ELF-1 (cell line): ENCODE measurements at places on chromosomes 16 and 17.

- no peak for DNase-seq
Observed at GRCh38 chr16:58264007-58264406, 30.8 kb downstream of the PRSS54 start.

- DNase-seq: no peak
Observed at GRCh38 chr16:3085868-3086595, 13.1 kb downstream of the ZSCAN10 start.

DNA sequence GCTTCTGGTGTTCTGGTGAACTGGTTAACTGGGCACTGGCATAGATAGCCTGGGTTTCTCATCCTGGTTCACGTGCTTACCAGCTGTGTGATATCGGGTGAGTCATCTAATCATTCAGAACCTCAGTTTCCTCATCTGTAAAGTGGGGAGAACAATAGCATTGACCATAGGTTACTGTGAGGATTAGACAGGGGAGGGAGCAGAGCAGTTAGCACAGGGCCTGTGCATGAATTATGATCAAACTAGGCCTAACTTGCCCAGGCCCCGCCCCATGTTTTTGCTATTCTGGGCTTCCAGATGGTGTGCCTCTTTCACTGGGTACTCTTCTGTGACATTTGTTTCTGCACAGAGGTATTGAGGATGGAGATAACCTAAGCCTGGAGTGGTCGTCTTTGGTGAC lies 4.6 kb upstream of the KLHL36 start:
- DNase-seq: no peak

GRCh38 chr16:71771571-71771970 lies 37.1 kb downstream of the AP1G1 start:
- no peak for DNase-seq

GRCh38 chr17:13491916-13492736 lies 109.6 kb downstream of the HS3ST3A1 start:
- no peak for DNase-seq

- no peak for DNase-seq
Observed at GRCh38 chr17:58204796-58205195, 12.3 kb downstream of the EPX start.

DNA sequence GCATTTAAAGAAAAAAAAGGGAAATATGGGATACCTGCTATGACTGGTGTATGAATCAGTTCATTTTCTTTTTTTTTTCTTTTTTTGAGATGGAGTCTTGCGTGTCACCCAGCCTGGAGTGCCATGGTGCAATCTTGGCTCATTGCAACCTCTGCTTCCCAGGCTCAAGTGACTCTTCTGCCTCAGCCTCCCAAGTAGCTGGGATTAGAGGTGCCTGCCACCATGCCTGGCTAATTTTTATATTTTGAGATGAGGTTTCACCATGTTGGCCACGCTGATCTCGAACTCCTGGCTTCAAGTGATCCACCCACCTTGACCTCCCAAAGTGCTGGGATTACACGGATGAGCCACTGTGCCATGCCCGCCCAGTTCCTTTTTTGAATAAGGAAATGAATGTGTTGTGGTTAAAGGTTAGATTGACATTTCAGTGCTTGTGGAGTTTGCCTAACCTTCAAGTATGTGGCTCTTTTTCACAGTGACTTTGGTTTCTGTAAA lies 7.7 kb downstream of the HAPSTR1 start:
- no peak for DNase-seq

- DNase-seq: peak; percentile 35
Observed at GRCh38 chr17:45022288-45022648, 29.2 kb downstream of the DCAKD start.

GRCh38 chr16:1481906-1482835 lies 6.6 kb downstream of the PTX4 start:
- no peak for DNase-seq

GRCh38 chr17:1493291-1493980 lies 950 bp upstream of the MYO1C start:
- no peak for DNase-seq

DNA sequence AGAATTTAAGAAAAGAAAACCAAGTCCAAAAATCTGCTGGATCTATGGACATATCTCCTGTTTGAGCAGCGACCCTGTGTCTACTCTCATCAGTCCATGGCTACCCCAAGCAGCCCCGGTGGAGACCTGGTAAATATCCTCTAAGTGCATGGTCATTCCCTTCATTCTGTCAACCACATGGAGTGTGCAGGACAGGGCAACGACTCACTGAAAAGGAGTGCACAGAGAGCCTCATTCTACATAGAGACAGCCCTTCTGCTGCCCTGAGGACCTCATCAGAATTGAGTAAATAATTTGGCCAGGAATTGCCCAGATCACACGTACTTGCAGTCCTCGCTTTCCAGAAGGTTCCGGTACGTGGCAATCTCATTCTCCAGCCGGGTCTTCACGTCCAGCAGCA lies 3.0 kb downstream of the KRT38 start:
- no peak for DNase-seq

GRCh38 chr16:74758801-74759200 lies 15.8 kb downstream of the FA2H start:
- DNase-seq: no peak

DNA sequence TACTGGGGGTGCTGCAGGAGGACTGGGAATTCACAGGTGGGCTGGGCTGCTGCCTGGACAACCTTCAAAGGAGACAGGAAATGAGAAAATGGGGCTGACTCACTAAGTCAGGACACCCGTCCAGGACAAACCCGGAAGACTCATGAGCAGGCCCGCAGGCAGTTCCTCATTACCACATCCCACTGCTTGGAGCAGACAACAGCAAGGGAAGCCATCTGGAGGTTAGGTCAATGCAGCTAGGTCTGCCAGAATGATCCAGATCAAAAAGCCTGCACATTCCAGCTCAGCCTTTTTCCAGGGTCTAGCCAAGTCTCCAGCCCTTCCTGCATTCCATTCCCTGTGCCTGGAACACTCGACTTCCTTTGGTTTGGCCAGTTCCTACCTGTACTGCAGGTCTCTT lies 536.5 kb upstream of the CDH11 start:
- peak; percentile 89 for DNase-seq

- DNase-seq: no peak
Observed at GRCh38 chr16:27239026-27239425, 29.5 kb downstream of the NSMCE1 start.

GRCh38 chr17:56594320-56595107 lies 1.0 kb downstream of the NOG start:
- DNase-seq: peak; percentile 69

DNA sequence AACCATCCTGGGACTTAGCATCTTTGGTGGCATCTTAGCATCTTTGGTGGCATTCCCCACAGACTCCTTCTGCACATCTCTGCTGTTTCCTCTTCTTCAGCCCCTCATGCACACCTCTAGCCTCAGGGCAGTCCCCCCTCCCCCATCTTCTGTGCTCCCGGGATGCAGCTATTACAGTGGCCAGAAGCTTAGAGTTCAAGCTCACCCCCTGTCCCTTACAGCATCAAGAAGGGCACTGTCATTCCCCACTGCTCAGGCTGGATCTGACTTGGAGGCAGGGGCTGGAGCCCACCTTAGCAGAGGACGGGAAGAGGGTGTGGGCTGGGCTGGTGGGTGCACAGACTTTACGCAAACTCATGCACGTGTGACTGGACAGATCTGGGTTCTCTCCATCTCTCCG lies 650 bp downstream of the EPN3 start:
- DNase-seq: no peak

DNA sequence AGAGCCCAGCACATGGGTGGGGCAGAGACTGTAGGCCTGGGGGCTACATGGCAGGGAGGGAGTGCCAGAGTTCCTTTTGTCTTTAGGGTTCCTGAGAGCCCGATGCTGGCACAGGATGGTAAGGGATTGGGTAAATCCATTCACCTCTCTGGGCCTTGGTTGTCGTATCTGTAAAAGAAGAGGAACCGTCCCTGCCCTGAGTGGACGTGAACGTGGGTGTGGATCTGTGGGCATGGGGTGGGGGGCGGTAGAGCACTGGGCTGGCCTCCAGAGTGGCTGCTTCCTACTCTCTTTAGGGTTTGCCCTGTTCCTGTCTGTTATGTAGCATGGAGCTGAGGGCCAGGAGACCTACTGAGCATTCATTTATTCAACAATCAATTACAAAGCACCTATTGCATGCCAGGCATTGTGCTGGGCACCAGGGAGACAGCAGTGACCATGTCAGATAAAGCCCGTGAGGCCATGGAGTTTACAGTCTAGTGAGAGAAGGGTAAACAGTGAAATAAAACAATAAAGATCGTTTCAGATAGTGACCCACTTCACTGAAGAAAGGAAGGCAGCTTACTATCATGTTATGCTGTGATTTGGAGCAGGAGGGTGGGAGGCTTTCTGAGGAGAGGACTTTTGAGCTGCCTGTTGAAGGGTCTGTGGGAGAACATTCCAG lies 13.1 kb upstream of the TCAP start:
- DNase-seq: no peak

- DNase-seq: no peak
Observed at GRCh38 chr17:15168379-15168778, 96.7 kb downstream of the PMP22 start.

- DNase-seq: peak; percentile 79
Observed at GRCh38 chr16:28981517-28981916, 3.3 kb upstream of the LAT start.

- DNase-seq: peak; percentile 3
Observed at GRCh38 chr16:6837722-6838121, 494.9 kb upstream of the RBFOX1 start.

- no peak for DNase-seq
Observed at GRCh38 chr17:82868715-82869131, 28.9 kb upstream of the ZNF750 start.

DNA sequence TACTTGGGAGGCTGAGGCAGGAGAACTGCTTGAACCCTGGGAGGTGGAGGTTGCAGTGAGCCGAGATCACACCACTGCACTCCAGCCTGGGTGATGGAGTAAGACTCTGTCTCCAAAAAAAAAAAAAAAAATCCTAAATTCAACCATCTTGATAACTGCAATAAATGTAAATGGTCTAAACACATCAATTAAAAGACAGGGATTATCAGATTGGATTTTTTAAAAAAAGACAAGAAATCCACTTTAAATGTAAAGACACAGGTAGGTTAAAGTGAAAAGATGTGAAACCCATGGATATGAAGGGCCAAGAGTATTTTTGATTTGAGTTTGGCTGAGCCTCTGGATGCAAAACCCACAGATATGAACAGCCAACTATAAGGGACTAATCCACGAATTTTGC lies 64.2 kb upstream of the ATP2A3 start:
- no peak for DNase-seq

- DNase-seq: peak; percentile 41
Observed at GRCh38 chr17:74800531-74800930, 24.4 kb upstream of the NAT9 start.

DNA sequence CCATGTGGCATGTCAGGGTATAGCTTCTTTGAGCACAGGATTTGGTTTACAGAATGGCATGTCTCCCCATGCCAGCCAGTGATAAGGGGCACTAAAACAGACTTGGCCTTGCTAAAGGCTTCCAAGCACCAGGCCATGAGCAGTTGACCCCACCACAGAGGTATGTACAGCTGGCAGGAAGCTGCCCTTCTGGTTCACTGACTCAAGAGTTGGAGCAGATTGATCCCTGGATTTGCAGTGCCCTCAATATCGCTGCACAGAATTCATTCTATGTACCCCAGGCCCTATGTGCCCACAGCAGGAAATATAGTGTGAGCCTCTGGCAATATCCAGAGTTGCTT lies 24.3 kb downstream of the HLF start:
- no peak for DNase-seq

- DNase-seq: no peak
Observed at GRCh38 chr17:66467766-66468165, 165.4 kb downstream of the PRKCA start.

DNA sequence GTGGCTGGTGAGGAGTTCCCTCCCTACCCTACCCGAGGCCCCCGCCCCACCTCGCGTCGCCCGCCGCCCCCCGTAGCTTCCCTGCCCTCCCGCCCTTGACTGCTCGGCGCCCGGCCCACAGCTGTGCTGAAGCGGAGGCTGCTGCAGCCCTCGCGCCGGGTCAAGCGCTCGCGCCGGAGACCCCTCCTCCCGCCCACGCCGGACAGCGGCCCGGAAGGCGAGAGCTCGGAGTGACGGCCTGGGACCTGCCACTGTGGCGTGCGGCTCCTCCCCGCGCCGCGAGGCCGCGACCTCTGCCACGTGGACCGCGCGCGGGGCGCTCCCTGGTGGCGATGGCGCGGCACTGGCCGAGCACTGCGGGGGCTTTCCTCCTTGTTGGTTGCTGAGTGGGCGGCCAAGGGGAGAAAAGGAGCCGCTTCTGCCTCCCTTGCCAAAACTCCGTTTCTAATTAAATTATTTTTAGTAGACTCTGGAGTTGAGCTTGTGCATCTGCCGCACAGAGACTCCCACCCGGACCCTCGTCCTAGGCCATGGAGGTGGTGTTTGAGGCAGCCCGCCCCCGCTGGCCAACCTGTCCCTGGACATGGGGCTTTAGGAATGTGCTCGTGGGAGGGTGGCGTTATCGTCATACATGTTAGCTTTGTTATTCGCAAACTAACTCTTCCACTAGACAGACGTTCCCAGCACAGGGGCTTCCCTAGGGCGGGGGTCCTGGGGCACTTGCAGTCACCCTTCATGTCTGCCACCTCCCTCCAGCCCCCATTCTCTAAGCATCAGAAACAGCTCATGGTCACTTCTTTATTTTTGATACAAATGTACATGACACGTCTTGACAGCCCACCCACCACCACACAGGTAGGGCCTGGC lies 4.4 kb downstream of the TP53I13 start:
- peak; percentile 68 for DNase-seq

- no peak for DNase-seq
Observed at GRCh38 chr17:46194393-46195216, 1.4 kb upstream of the KANSL1 start.

DNA sequence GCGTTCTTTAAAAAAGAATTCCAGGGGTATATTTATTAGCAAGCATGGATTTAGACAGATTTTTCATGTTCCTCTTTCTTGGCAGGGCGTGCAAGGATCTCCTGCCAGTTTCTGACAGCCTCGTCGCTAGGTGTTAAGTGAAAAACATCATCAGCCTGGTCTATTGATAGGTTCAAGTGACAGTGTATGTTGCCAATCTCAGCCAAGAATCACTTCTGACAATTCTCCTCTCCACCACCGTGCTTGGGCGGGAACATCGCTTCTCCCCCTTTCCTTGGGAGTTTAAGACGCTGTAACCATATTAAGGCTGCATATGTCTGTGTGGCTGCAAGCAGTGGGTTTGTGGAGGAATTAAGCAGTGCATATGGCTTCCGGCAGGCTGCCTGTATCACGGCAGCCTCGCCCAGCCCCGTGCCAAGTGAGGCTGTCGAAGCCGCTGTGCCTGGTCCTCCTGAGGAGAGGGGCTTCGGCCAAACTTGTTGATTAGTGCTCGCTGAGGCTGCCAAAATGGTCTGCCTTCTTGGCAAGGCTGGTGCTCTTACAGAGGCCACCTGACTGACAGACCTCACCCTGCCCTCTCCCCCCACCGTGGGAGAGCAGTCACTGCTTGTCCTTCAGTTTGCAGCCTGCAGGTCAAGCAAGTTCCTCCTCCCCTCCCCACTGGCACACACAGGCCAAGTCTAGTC lies 132.2 kb upstream of the MPHOSPH6 start:
- DNase-seq: no peak

DNA sequence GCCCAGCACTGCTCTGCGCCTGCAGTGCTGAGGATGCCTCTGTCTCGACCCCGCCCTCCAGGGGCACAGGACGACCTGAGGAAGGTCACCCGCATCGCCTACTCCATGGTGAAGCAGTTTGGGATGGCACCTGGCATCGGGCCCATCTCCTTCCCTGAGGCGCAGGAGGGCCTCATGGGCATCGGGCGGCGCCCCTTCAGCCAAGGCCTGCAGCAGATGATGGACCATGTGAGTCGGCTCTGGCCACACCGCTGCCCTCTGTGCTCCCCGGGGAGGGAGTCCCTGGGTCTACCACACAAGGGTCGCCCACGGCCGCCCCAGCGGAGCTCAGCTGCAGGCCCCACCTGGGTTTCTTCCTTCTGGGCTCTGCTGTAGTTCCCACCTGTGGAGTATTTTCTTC lies 6.7 kb upstream of the RPL13 start:
- DNase-seq: no peak
